ENCODE measurements at places on chromosomes 11 and 22. TPM values are rescaled to one million over a fixed set of nuclear protein-coding genes. Genes with fewer than 3 reads are reported as not detected.

The RBMXL2 gene
- not detected for total RNA-seq

The ELFN2 gene
- total RNA-seq: 0.88 TPM

The KRTAP5-3 gene
- not detected for total RNA-seq

The LRRC75B gene
- total RNA-seq: 0.54 TPM

The KIAA1671 gene
- total RNA-seq: 7.5 TPM

The APOBEC3C gene
- total RNA-seq: 59.1 TPM

The OR51E1 gene
- total RNA-seq: not detected

The ADAMTS8 gene
- 0.12 TPM for total RNA-seq

The PGA4 gene
- not detected for total RNA-seq

The PRR33 gene
- total RNA-seq: 0.10 TPM

- DNase-seq: no peak
Observed at GRCh38 chr11:60744114-60744513, 12.6 kb upstream of the MS4A15 start.

DNA sequence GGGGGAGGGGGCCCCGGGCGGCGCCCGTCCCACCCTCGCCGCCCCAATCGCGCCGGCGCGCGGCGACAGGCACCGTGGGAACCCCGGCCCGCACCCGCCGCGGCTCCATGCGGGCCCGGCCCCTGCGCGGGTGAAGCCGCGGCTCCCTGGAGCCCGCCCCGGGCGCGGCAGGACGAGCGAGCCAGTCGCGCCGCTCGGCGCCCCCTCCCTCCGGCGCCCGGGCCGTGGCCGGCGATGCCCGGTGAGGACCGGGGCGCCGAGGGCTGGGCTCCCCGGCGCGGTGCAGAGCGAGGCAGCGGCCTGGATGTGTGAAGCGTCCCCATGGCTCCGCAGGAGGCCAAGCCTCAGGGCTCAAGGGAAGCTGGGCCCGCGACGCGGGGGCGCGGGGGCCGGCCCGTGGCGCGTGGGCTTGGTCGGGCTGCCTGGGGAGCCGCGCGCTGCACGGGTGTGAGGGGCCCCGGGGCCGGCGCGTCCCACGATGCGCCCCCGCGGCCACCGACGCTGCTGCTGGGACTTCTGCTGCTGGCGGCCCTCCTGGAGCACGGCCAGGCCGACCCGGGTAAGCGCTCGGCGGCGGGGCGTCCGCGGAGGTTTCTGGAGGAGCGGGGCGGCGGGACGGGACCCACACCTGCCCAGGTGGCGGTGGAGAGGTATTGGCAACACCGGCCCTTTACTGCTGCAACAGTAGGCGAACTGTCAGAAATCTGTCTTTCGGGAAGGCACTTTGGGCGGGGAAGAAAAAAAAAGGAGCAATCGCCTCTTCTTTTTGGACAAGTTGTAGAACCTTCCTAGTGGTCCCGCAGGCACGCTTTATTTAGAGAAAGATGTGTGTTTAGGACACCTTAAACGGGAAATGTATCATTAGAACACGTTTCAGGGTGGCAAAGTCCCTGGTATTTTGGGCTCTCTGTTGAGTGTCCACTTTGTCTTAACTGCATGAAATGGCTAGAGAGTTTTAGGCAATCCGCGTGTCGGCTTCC lies 119.4 kb downstream of the HIPK3 start:
- DNase-seq: no peak

- peak; percentile 70 for DNase-seq
Observed at GRCh38 chr11:119168471-119169281, at the start of gene NLRX1. Gene NLRX1 (plus strand): TSS chr11:119168725. CDS start chr11:119171404, 2,679 bp downstream.

DNA sequence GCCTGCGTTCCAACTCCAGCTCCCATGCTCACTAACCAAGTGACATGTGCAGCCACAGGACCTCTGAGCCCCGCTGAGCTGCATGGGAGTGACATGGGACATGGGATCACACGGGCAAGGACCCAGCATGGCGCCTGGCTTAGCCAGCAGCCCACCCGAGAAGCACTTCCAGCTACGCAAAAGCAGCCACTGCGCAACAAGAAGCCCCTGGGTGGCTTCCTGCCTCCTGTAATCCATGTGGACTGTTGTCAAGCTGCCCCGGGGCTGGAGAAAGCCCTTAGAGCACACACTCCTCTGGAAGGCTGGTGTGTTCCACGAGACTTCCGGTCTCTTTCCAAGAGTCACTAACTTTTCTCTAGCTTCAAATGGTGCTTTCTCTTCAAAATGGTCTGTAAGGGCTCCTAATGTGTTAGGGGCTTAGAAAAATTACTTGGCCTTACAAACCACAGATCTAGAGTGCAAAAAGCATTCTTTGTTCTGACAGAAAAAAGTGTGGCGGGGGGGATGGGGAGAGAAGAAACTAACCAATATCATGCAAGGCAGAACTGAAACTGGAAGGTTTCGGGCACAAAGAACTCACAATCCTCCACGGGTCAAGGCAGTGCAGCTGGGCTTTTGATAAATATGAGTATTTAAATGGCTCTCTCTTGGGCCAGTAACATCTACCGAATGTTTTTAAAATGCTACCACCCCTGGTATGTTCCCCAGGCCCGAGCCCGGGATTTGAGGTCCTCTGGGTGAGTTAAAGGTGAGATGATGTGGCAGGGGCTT lies 5.5 kb downstream of the C11orf24 start:
- no peak for DNase-seq

GRCh38 chr11:104328512-104328907 lies 164.6 kb upstream of the PDGFD start:
- no peak for DNase-seq

DNA sequence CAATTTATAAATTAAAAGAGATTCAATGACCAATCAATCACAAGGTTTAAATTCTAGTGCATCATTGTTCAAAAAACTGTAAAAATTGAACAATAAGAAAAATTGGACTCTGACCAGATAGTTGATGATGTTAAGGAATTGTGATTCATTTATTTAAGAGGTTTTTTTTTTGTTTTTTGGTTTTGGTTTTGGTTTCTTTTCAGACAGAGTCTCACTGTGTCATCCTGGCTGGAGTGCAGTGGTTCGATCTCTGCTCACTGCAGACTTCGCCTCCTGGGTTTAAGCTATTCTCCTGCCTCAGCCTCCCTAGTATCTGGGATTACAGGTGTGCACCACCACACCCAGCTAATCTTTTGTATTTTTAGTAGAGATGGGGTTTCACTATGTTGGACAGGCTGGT lies 17.1 kb upstream of the EIF3M start:
- no peak for DNase-seq

- DNase-seq: no peak
Observed at GRCh38 chr22:27218012-27218920, 560.9 kb downstream of the MIAT start.

DNA sequence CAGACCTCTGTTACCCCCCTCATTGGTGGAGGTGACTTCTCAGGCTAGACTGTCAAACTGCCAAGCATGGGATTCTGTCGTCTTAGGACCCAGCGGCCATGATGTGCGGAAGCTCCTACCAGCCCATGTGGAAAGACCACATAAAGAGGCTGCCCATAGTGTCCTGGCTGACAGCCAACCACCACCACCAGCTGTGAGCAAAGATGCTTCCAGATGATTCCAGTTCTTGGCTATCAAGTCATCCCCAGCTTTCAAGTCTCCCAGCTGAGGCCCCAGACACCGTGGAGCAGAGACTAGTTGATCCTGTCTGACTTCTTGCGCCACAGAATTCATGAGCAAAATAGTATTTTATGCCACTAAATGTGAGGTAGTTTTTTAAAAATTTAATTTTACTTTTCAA lies 32.9 kb downstream of the SCUBE1 start:
- DNase-seq: no peak

DNA sequence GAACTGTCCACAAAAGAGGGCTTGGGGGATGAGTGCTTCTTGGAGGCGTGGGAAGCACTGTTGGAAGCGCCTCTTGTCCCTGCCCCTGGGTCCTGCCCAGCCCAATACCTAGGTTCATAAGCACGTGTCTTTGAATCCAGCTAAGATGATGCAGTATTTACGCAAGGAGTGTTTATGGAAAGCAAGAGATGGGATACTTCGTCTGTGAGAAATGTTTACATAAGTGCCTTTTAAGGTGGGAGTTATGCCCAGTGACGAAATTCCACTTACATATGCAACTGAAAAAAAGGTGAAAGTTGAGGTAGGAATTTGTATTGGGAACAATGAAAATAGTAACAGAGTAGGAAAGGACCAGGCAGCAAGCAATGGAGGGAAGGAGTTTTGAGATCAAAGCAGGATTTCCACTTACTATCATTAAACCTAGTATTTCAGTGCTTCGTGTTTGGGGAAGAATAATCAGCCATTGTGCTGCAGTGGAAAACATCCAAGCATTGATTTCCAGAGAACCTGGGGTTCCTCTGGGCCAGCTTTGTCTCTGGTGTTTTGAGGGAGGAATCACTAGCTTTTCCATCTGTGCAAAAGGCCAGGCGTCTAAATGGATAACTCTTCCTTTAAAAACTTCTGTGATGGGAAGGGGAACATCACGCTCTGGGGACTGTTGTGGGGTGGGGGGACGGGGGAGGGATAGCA lies 115.3 kb upstream of the TTC12 start:
- DNase-seq: no peak

DNA sequence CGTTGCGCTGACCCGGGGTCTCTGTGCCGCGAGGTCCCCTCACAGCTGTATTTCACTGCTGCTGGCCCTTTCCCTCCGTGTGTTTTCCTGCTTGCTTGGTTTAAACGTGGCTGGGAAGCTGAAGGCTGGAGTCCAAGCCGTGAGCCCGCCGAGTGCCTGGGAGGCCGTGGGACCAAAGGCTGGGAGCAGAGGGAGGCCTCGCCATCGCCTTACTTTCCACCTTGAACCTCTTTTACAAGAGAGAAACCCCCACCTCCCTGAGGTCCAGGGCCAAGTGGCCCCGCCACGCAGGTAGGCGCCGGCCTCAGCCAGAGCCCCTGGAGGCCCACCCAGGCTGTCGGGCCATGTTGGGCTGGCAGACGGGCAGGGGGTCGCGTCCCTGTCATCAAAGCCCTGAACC lies 411.6 kb downstream of the TBC1D22A start:
- DNase-seq: no peak

- DNase-seq: peak; percentile 61
Observed at GRCh38 chr11:64900263-64900678, 16.7 kb downstream of the ATG2A start.

DNA sequence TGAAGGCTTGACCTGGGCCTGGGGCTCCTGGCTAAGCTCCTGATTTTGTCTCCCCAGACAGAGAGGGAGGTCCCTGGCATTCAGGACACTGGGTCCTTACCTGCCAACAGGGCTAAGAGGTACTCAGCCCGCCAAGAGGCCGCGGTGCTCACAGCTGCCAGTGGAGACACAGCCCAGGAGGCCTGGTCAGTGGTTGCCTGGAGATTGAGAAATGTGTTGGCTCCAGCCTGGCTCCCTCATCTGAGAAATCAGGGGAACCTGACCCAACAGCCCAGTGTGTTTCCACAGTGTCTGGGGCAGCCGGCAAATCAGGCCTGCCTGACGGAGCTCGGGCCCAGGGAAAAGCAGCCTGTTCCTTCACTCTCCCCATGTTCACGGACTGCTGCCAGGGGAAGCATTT lies 79.4 kb upstream of the NAV2 start:
- no peak for DNase-seq

DNA sequence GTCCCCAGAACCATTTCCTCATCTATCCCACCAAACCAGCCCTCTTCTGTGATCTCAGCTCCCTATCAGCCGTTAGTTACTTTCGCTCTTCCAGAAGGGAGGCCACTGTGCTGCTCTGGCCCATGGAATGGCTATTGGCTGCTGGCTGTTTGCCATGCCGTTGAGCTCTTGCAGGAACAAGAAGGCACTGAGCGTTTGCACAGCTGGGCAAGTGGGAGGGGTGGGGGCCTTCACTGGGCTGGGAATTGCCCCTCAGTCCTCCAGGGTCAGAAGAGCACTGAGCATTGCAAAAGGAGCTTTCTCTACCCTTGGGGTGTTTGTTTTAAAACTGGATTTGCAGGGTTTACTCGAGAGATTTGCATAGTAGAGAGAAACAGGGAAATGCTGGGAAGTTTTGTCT lies 129.0 kb upstream of the PARVA start:
- no peak for DNase-seq

- no peak for DNase-seq
Observed at GRCh38 chr22:30408388-30409102, 11.7 kb downstream of the SEC14L2 start.

- DNase-seq: no peak
Observed at GRCh38 chr11:19766810-19767209, 54.2 kb downstream of the NAV2 start.

DNA sequence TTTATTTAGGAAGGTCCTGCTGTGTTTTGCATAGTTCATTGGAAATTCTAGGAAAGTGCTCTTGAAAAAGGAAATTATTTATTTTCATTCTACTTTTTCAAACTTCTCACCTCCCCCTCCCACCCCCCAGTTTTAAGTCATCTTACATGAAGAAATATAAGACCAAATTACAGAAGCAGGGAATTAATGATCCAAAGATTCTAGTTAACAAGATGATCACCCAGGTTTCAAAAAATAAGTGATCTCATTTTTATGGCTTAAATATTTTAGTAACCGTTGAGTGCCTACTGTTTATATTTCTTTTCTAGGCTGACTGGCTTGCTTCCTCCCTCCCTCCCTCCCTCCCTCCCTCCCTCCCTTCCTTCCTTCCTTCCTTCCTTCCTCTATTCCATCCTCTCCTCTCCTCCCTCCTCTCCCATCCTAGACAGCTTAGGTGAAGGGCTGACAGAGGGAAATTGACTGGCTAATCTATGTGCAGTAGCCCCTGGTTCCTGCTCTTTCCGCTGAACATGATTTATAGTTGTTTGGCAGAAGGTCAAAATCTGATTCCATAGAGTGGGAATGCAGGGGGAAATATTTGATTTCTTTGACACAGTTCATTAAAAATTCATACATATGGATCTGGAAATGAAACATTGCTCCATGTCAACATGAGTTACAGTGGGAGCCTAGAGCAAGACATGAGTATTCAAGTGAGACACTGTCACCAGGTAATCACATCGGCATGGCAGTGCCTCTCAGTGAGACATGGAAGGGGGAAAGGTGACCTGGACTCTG lies 123.4 kb downstream of the COMMD9 start:
- no peak for DNase-seq

- DNase-seq: no peak
Observed at GRCh38 chr22:32576553-32577253, 102.1 kb downstream of the FBXO7 start.

DNA sequence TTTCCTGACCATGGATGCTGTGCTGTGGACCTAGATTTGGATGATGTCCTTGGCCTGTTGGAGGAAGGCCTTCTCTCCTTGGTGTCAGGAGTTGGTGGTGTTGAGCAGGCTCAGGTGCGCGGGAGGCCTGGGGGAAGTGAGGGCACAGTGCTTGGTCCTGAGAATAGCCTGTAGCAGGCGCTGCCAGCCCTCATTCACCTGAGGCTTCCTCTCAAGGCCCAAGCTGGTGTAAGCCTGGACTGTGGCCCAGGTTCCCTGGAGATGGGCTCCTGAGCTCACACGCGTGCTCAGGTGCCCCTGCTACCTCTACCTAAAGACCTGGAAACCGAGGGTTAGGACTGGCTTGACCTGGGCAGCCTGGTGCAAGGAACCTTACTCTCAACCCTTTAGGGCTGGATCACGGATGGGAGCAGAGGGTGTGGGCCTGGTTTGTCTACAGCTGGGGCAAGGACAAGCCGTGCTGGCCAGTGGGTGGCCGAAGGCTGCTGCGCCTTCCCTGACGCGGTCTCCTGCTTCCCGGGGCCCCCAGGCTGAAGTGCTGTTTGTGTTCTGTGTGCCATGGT lies 7.8 kb upstream of the GRAMD4 start:
- no peak for DNase-seq
